ENCODE measurements at places on chromosomes 12 and 14. TPM values are rescaled to one million over a fixed set of nuclear protein-coding genes. Genes with fewer than 3 reads are reported as not detected.

The RHOJ gene
- polyA plus RNA-seq: 20.4 TPM

The ATP23 gene
- 8.4 TPM for polyA plus RNA-seq

The SMCO2 gene
- 1.4 TPM for polyA plus RNA-seq

The CHMP4A gene
- 76.6 TPM for polyA plus RNA-seq

The CELA1 gene
- not detected for polyA plus RNA-seq

The IFNG-AS1 gene
- 0.08 TPM for polyA plus RNA-seq

The TCTN2 gene
- 27.4 TPM for polyA plus RNA-seq

The CDCA3 gene
- polyA plus RNA-seq: 32.7 TPM

The SELPLG gene
- 1.9 TPM for polyA plus RNA-seq

The NCAPD2 gene
- 69.8 TPM for polyA plus RNA-seq

The ASB2 gene
- 0.53 TPM for polyA plus RNA-seq

The LTB4R2 gene
- 1.6 TPM for polyA plus RNA-seq

The FAM181A gene
- polyA plus RNA-seq: 0.09 TPM

The TCHP gene
- 32.9 TPM for polyA plus RNA-seq

The ADAM20 gene
- polyA plus RNA-seq: 0.10 TPM

The SCNN1A gene
- 69.0 TPM for polyA plus RNA-seq

The CPNE6 gene
- polyA plus RNA-seq: not detected

The TSPAN8 gene
- 27.4 TPM for polyA plus RNA-seq

The TDP1 gene
- polyA plus RNA-seq: 26.2 TPM

The RFX4 gene
- polyA plus RNA-seq: 0.36 TPM

The OR11H6 gene
- polyA plus RNA-seq: not detected

The GPR137C gene
- polyA plus RNA-seq: 8.1 TPM
